ENCODE measurements at places on chromosomes 7 and 10.

DNA sequence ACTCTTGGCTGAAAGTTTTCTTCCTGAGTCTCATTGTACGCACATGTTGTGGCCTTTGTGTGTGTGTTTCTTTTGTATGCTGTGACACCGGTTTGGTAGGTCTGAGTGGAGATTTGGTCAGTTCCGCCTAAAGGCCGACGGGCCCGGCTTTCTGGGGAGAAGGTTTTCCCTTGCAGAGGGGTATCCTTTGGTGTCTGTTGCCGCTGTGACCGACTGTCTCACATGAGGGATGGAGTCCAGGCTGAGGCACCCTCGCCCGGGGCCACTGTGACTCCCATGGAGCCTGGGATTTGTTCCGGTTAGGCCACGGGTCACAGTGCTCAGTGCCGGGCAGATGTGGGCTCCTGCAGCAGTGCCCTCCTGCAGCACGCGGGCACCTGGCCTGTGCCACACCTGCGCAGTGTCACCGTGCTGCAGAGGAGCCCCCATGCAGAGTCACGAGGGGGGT lies 19.4 kb downstream of the INPP5A start:
- DNase-seq, result no peak

GRCh38 chr10:75350791-75351190 lies 50.8 kb downstream of the ZNF503 start:
- no peak for DNase-seq

- DNase-seq, result no peak
These were observed 233.9 kb downstream of the WDR37 start for GRCh38 chr10:1290071-1290471.

GRCh38 chr7:150715293-150715692 lies 1.1 kb upstream of the GIMAP1 start:
- no peak for DNase-seq

DNA sequence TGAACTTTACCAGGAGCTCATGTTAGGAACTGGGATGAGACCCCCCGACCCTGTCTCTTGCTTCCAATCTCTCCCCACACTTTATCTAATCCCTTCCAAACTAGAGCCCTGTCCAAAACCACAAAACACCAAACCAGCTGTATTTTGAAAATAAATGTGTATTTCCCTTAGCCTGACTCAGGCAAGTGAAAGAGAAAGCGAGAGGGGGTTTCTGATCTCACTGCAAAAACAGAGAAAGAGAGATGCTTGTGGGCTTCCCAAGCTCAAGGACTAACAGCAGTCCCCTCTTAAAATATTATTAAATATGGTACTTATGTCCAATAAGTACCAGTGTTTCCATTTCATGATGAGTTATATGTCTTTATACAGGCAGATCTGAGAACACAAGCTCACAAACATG lies 122.0 kb downstream of the AGMO start:
- DNase-seq, result no peak

GRCh38 chr10:82319074-82319473 lies 444.1 kb downstream of the NRG3 start:
- DNase-seq, result no peak

DNA sequence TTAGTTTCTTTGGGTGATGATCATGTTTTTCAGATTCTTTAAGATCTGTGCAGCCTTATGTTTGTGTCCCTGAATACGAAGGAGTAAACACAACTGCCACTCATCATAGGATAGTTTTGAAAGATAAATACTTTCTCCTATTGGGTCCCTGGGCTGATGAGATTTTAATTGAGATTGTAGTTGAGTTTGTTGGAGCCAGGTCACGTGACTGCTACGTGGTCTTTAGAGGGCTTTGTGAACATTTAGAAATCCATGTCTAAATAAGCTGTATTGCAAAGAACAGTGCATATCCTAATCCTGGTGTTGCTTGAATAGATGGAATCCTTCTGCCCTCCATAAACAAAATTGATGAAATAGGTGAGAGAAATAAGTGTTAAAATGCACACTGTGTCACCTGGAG lies 17.4 kb upstream of the ZNF716 start:
- DNase-seq, result no peak
